ENCODE measurements at places on chromosomes 16 and 17.

DNA sequence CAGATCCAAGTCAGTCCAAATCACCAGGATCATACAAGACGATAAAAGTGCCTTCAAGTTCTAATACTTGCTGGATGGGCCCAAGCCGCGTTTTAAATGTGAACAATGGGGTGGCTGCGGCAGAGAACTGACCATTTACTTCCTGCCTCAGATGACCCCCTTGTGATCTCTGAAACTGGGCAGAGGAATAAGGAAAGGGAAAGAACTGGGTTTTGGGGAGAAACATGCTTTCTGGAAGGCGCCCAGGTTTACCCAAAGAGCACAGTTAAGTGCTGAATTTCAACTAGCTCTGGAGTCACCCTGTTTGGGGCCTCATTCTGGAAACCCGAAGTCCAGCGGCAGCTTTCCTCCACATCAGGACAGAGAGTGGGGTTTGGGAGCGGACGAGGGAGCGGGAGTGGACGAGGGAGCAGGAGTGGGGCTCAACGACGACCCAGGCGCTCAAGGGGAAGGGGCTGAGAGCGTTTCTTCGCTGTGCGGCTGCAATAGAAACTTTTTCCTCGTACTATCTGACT is 1.6 kb downstream of the FAM20A start:
- DNase-seq: no peak

DNA sequence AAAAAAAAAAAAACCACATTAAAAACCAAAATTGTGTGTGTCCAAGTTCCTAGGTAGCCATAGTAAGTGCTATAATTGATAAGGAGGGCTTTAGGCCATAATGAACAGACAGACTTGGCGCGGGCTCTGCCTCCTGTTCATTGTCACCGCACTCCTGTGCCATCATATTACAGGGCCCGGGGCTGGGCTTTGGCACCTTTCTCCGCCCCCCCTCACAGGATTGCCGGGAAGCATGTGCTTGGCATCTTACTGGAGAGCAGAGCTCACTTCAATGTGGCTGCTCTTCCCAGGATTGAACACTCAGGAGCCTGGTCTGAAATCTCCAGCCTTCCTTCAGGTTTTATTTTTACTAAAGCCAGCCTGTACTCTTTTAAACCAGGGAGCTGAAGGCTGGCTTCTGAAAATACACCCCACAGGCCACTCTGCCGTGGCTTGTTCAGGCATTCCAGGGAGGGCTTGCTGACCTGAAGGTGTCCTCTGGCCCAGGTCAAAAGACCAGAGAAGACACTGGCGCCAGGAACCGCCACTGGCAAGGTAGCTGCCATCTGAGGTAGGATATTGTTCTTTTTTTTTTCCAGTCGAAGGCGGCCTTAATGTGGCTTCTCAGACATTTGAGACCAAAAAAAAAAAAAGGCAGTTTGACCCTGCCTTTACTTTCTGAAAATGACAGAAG is 39.3 kb downstream of the DHRS7B start:
- DNase-seq: no peak

- DNase-seq: no peak
Observed at GRCh38 chr16:11780991-11781680, 15.9 kb downstream of the ZC3H7A start.

GRCh38 chr16:12958366-12958765 is 57.0 kb downstream of the SHISA9 start:
- no peak for DNase-seq

DNA sequence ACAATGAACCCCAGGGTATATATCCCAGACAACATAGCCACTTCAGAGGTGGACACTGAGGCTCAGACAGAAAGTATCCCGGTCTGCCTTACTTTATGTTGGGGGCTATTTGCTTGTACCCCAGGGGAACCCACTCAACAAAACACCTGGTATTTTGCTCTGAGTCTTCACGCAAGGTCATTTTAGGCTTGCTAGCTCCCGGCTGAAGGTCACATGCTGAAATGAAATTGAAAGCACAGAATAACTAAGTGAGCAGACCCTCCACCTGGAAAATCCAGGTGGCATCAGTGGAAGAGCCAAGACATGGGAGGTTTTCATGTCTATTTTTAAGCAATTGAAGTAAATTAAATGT is 4.1 kb upstream of the KDM8 start:
- DNase-seq: no peak

GRCh38 chr16:84177741-84178073 is 9.2 kb downstream of the TAF1C start:
- DNase-seq: no peak

DNA sequence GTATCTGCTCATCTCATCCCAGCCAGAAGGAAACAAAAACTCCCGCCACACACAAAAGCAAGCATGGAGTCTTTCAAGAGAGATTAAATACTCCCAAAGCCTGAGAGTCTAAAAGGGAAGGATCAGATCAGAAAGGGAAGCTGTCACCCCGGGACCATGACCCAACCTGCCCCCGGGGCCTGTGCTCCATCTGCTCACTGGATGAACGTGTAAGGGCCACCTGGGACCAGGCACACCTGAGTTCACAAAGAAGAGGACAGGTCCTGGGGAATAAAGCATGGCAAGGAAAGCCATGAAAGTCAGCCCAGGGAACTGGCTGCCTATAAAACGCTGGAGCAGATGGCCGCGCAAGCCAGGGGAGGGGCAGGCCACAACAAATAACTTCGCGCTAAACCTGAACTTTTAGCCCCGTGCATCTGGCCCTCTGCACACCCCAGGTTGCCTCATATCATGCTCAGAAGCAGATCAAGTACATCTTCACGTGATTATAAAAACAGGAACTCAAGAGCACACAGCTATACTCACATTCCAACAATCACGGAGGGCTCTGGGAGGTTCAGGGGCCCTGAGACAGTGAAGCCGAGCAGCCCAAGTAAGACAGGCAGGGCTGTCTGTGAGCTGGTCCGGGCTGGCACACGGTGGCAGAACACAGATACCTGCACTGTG is 3.4 kb downstream of the TMEM11 start:
- no peak for DNase-seq

DNA sequence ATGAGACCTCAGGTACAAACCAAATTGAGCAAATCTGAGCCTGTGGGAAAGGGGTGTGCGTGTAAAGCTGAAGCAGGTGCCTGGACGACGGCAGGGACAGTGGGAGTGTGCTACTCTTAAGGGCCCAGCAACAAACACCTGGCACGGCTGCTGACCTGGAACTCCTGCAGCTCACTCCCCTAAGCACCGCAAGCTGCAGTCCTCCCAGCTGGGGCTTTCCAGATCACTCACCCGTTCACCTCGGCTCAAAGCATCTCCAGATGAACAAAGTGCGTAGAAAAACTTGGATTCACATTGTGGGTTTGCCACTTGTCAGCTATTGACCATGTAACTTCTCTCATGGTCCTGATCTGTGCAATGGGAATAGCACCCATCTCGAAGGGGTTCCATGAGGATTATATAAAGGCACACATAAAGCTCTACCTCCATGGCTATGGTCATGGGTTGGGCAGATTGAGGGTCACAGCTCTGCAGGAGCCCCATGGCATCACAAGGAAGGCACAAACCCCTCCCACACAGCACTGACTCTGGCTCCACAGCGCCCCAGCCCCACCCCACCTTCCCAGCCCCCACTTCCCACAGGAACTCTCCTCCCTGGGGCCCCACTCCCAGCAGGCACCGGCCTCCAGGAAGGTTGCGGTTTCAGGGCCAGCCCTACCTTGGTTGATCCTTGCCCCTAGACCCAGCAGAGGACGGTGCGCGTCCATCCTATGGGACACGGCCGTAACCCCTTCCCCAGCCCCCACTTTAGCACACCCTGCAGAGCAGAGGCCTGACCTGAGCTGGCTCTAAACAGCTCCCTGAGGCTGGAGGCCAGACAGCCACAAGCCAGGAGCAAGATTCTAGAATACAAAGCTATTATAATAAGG is 21.9 kb downstream of the ST3GAL2 start:
- DNase-seq: no peak

DNA sequence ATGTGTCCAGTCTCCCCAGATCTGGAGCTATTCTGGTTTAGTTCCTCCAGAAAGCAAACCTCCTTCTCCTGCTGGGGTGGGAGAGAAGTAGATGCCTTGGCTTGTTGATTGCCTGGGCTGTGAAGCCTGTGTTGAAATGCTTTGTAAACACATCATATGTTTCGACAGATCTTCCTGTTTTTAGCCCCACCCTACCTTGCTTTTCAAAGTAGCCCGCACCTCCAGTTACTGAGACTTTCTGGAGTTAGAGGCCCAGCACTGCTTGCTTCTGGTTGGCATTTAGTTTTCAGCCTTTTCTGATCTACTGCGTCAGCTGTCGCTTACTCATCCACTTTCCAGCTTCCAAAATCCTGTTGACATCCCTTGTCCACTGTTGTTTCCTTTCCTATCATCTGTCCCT is 17.9 kb upstream of the NDEL1 start:
- no peak for DNase-seq

DNA sequence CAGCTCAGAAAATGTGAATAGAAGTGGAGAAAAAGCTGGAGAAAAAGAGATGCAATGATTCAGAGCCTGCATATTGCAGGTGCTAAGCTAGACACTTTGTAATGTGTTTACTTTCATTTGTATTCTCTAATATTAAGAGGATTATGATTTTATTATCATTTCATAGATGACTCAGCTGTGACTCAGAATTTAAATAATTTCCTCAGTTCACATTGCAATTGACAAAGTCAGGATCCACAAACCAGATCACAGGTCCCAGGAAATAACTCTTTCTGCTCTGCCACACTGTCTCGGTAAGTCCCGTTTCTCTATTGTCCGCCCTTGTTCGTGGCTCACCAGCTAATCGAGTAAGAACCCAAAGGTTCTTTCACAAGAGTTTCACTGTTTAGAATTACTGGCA is 235.4 kb upstream of the MON1B start:
- DNase-seq: no peak

DNA sequence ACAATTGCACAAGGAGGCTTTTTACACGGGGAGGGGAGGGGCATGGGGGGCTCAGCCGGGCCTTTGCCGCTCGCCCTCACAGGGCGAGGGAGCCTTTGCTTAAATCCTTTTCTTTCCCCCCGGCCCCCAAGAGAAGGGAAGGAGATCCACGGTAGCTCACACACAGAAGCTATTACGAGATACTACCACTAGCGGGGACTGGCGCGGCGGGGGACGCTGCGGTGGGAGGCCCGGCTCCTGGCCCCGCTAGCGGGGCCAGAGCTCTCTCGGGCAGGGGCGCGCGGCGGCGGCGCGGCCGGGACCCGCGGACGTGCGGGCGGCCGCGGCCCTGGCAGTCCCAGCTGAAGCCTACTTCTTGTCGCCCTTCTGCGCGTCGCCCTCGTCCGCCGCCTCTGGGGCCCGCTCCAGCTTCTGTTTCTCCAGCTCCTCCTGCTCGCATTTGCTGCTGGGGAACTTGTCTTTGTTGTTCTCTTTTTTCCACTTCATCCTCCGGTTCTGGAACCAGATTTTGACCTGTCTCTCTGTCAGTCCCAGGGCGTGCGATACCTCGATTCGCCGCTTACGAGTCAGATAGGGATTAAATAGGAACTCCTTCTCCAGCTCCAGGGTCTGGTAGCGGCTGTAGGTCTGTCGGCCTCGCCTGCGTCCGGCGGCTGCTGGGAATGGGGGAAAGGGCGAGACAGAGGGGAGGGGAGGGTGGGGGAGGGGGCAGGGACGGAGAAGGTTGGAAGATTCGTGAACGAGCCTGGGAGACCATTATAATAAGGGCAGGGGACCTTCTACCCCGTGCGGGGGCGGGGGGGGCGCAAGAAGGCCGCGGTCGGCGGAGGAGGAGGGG is 2.0 kb downstream of the HOXB8 start:
- DNase-seq: no peak

- DNase-seq: no peak
Observed at GRCh38 chr17:42315402-42316156, 27.3 kb downstream of the STAT5A start.

DNA sequence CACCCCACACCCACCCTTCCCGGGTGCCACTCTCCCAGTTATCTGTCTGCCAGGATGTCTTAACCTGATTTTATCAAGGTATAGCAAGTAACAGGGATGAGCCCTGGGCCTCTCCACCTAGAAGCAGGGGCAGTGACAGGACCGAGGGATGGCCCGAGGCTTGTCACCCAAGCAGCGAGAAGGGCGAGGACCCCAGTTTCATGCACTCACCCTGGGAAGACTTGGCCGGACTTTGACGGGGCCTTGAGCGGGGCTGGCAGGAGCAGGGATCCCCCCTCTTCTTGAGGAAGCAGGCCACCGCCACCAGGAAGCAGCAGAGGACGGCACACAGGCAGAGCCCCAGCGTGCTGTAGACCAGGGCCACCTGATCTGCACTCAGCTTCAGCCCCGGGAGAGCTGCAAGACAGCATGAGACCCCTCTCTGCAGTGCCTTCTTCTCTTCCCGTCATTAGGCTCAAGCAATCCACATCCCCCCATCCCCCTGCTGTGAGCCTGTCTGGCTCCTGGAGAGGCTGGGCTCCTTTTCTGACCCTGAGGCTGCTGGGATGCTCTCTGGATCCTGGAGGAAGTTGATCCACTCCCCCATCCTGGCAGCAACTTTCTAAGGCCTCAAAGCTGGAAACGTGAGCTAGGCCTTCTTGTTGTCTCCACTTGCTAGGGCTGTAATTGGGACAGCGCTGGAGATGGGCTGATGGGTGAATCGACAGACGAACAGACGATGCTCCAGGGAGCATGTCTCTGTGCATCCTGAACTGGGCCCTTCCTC is 31.6 kb downstream of the TNFRSF13B start:
- DNase-seq: no peak

DNA sequence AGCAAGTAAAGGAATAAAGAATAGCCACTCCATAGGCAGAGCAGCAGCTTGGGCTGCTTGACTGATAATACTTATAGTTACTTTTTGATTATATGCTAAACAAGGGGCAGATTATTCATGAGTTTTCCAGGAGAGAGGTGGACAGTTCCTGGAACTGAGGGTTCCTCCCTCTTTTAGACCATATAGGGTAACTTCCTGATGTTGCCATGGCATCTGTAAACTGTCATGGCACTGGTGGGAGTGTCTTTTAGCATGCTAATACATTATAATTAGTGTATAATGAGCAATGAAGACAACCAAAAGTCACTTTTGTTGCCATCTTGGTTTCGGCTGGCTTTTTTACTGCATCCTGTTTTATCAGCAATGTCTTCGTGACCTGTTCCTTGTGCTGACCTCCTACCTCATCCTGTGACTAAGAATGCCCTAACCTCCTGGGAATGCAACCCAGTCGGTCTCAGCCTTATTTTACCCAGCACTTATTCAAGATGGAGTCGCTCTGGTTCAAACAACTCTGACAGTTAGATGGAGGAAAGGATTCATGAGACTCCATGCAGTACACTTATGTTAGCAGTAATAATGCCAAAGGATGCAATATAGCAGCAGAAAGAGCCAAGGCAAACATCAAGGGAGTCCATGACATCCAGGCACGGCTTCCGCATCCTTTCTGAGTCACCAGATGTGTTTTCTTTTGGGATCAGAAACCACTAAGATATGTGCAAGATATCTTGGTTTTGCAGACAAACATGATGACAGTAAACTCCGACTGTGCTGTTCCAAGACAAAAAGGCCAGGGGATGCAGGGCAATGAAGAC is 55.8 kb upstream of the B4GALNT2 start:
- no peak for DNase-seq
